ENCODE measurements at places on chromosomes 3 and 15.

DNA sequence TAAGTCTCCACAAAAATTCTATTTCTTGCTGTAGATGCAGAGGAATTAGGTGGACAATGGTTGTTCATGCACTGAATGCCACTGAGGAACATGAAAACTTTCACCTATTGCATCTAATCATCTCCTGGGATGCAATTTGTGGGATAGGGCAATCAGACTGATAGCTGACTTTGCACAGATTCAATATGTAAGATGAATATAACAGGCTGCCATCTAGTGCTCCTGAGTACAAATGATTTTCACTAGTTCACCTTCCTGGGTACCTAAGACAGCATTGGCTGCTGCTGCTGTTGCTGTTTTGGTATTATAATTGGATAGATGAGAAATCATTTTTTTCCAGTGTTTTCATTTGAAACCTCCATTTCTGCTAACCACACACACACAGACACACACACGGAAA, 19.7 kb downstream of the TIMMDC1 start:
- DNase-seq, result no peak

- no peak for DNase-seq
These were observed 8.2 kb downstream of the RAF1 start for GRCh38 chr3:12655701-12656100.

DNA sequence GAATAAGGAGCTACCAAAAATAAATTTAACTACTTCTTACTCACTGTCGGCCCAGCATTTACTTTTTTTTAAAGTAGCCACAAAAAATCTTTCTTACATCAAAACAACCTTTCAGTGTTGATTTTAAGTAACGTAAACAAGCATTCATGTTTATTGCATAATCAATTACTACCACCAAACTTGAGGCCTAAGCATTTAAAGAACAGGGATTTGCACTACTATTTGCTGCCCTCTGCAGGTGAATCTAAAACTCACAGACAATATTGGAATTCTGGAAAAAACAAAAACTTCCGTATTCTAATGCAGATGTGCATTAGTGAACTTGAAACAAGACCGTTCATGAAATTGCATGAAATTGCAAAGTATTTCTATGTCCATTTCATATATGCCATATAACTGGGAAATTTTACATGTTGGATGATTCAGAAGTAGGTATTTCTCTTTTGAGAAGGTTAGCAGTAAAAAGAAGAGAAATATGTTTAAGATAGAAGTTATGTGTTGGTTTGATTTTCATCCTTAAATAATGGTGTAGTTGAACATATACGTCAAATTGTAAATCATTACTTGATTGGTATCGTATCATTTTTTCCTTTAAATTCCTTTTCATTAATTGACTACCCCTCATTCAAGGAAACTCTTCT, 55.6 kb downstream of the CGGBP1 start:
- peak; percentile 11 for DNase-seq

DNA sequence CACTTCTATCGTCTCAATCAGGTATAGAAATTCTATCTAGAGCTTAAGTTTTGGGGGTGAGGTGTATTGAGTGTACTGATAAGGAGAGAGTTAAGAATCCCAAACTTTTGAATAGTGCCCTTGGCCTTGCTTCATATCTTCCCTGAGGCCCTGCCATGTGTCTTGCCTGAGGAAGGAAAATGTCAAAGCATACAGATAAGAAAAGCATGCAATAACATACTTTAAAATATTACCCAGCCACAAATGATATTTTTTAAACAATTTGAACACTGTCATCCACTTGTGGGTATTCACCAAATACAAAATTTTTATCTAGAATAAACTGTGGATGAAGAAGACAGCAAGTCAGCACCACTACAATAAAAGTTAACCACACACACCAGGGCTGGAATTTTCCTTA, 631.0 kb upstream of the ALCAM start:
- DNase-seq, result no peak

GRCh38 chr15:75229191-75230015, 27.7 kb downstream of the C15orf39 start:
- peak; percentile 10 for DNase-seq

GRCh38 chr15:58748040-58748851, 1.3 kb downstream of the ADAM10 start:
- no peak for DNase-seq

- DNase-seq, result no peak
These were observed 20.4 kb upstream of the CELF6 start for GRCh38 chr15:72340366-72340765.
